ENCODE measurements at places on chromosomes 5 and 9. TPM values are rescaled to one million over a fixed set of nuclear protein-coding genes. Genes with fewer than 3 reads are reported as not detected.

Gene ERP44
- 18.8 TPM for total RNA-seq

Gene TTC23L
- 1.0 TPM for total RNA-seq

Gene SPINK6
- total RNA-seq: not detected

Gene SHOC1
- 3.1 TPM for total RNA-seq

Gene MSMP
- 1.1 TPM for total RNA-seq

Gene PCDHGB1
- total RNA-seq: 6.3 TPM

Measured in upper lobe of left lung (tissue), 6 donors.